ENCODE measurements at places on chromosomes 7 and 10.

GRCh38 chr7:155992974-155993373, 180.7 kb upstream of the SHH start:
- DNase-seq: no peak

DNA sequence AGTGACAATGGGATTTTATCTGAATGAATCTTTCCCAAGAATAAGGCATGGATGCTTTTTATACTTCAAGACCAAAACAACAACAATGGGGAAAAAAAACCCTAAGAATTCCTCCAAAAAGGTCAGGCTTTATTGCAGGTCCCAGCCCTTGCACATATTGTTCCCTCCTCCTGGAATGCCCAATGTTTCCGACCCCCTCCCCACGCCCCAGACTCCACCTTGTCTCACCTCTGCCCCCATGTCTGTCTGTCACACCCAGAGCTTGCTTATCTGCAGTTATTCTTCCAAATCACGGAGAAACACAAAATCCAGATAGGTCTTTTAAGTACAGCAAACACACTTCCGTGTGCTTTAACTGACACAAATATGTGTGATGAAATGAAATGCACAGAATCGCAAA, 43.5 kb downstream of the ELMO1 start:
- DNase-seq: no peak

DNA sequence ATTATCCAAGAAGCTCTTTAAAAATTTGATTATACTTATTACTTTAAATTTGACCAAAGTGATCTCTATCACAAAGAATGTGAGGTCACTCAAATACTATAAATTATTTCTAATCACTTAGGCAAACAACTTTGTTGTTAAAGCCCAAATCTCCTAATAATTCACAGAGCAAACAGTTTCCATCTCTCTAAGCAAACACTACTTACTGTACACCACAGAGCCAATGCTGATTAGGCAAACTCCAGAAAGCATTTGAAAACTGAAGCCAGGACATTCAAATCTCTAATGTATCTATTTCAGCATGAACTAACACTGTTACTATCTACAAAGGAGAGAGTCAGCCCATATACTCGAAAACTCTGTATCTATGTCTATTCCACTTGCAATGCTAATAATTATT, 107.1 kb downstream of the RNF32 start:
- no peak for DNase-seq

GRCh38 chr7:104914421-104914820, 99.6 kb upstream of the KMT2E start:
- DNase-seq: no peak

DNA sequence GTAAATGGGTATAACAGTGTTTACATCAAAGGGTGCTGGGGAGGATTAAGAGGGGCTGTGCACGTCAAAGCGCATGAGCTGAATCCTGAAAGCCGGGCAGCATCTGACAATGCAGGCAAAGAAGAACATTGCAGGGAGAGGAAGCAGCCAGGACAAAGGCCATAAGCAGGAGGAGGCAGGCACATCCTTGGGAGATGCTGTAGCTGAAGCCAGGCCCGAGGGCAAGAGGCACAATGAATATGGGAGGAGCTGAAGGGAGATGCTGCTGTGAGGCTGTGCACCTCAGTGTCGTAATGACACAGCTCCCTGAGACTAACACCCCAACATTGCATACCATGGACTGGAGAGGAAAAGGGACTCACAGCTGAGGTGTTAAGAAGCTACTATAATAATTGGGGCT, 129.2 kb downstream of the BTAF1 start:
- no peak for DNase-seq

- no peak for DNase-seq
Measured at GRCh38 chr10:4147245-4147644, 362.2 kb upstream of the KLF6 start.

Measured in breast epithelium (tissue), 4 donors.